ENCODE measurements at places on chromosomes 5 and 9.

GRCh38 chr9:21836437-21837161 is 34.2 kb downstream of the MTAP start:
- DNase-seq, result no peak

- no peak for DNase-seq
Observed at GRCh38 chr5:163706053-163706771, 200.8 kb downstream of the MAT2B start.

DNA sequence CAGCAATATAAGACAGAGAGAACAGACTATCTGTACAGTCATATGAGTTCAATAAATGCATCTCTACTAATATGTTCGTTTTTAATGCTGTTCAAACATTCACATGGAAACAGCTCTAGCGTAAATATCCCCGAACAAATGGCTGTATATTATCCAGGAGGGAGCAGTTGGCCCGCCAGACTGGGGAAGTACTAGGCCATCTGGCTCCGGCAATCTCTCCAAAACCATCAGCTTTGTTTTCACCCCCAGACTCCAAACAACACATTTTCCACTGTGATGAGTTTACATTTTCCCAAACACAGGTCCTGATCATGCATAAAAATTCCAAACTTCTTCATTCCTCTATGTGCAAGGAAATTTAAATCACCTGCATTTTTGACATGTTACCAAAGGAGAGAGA is 8.7 kb downstream of the EBF1 start:
- no peak for DNase-seq

DNA sequence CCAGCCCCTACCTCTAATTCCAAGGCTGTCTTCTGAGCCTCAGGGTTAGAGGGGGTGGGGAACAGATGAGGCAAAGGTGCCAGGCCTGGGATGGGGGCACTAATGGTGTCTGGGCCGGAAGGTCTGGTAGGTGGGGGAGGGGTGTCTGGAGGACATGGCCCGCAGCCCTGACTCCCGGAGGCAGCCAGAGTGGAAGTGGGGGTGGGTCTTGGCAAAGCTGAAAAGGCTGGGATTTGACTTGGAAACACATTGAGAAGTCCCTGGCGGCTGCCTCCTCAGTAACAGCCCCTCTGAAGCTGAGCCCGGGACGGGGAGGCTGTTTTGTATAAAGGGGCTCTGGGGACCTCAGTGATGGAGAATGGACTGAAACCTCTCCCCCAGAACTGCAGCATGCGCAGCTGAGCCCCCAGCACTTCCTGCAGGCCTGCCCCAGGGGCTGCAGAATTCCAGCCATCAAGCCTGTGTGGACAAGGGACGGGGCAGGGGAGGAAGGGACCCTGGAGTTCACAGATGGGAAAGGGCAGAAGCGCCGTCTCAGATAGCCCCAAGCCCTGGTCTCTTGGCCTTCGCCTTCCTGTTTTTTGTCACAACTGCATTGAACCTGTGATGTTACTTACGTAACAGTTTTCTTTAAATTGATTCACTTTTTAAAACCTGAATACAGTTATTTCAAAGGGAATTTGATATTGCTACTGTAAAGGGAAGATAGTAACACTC is 49.3 kb upstream of the SYNPO start:
- no peak for DNase-seq

DNA sequence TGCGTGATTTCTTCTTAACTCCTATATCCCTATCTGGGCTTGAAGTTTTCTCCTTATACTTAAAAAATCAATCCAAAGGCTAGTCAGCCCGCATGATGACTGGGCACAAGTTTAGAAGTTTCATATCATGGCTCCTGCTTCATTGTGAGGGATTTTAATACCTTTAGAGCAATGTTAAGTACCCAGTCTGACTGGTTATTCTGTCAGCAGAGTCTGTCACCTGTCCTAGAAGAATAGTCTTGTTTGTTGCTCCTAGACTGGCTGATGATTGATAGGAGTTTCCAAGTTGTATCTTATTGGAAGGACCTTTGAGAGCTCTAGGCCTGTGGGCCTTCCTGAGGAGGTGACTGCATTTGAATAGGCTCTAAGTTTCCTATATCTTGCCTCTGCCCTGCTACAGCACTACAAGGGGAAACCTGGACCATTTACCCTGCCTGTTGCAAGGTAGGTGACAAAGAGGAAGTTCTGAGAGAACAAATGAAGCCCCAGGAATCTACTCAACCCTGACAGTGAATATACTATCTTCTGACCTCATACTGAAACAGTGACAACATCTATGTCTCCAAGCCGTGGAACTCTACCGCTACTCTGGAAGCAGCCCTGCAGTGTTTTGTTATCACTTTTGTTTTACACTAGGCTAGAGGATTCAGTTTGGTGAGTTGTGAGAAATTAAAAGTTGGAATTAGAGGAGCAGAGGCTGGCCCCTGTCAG is 66.5 kb downstream of the F2RL2 start:
- DNase-seq, result no peak

DNA sequence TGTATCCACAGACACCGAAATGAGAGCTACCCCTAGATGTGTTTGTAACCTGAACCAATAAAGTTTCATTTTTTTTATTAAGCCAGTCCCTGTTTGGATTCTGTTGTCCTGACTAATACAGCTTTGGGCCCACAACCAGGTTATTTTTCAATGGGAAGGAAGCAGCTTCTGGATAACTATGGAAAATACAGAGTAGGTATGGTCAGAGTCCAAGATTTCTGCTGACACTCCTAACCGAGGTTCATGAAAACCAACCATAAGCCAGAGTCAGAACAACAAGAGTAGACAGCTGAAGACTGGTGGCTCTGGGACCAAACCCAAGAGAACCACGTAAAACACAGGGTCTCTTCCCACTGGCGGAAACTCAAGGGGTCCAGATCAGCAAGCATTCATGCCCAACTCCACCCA is 10.8 kb downstream of the KLF9 start:
- no peak for DNase-seq
